Stimulated activated CD4-positive, alpha-beta T cell treated with anti-CD3 and anti-CD28 coated beads, TNF-alpha, amount 100 ng/mL, for 24 hours (primary cell): ENCODE measurements at places on chromosomes 1 and 21.

DNA sequence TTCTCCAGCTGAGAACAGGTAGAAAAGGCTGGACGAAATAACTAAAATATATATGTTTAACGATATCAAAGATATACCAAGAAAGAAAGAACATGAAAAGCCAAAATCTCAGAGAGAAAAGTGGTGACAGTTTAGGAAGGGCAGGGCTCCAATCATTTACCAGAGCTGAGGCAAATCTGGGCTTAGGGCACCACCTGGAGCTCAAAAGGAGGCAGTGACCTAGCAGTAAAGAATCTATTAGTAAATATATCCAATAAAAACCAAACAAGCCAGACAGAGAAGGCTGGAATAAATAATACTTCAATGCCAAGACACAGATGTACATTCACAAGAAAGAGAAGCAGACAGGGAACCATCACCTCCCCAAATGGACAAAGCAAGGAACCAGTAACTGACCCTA lies 43.5 kb downstream of the CHIA start:
- DNase-seq = peak; percentile 46

DNA sequence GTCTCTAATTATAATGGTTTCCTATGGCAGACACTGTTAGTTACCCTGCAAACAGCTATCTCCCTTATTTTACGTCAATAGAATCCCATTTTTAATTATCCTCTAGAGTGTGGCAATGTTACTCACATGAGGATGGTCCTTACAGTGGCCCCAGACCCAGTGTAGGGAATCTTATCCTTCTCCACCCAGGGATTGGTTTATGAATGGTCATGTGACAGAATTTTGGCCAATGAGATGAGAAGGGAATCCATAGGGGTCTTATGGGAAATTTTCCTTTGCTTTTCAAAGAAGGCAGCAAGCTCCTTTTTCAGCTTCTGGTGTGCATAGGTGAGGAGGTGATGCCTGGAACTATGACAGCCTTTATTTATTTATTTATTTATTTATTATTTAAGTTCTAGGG lies 59.0 kb upstream of the HUNK start:
- no peak for DNase-seq

DNA sequence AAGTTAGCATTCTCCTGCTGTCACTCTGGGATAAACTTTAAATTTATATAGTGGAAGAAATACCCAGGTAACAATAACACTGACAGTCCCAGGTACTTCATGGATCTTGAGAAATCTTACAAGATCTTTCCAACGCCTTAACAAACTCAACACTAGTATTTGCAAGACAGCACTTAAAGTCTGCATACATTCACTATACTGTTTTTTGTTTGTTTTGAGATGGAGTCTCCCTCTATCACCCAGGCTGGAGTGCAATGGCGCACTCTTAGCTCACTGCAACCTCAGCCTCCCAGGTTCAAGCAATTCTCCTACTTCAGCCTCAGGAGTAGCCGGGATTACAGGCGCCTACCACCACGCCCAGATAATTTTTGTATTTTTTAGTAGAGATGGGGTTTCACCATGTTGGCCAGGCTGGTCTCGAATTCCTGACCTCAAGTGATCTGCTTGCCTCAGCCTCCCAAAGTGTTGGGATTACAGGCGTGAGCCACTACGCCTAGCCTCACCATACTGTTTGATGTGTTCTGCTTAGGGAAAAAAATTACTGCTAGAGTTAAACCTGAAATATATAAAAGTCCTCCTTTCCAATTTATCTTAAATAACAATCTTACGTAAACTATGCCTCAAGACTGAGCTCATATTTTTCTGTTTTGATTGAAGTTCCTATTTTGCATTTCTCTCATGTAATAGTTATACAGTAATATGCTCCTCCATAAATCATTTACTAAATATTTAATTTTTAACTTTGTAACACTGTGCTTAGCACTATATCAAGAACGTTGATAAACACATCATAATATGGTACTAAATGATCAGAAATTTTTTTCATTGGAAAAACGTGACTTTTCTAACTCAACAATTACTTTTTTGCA lies 17.5 kb downstream of the EYA3 start:
- no peak for DNase-seq

GRCh38 chr1:110872745-110873720 lies at the start of gene CD53:
Gene CD53, plus strand, starts transcription at chr1:110873148. Its CDS starts 18,261 bp downstream, at chr1:110891409.
- no peak for DNase-seq

- no peak for DNase-seq
These were observed 41.3 kb downstream of the FHAD1 start for GRCh38 chr1:15288173-15288926.

- no peak for DNase-seq
These were observed 84.5 kb downstream of the PSMG1 start for GRCh38 chr21:39098696-39099200.

DNA sequence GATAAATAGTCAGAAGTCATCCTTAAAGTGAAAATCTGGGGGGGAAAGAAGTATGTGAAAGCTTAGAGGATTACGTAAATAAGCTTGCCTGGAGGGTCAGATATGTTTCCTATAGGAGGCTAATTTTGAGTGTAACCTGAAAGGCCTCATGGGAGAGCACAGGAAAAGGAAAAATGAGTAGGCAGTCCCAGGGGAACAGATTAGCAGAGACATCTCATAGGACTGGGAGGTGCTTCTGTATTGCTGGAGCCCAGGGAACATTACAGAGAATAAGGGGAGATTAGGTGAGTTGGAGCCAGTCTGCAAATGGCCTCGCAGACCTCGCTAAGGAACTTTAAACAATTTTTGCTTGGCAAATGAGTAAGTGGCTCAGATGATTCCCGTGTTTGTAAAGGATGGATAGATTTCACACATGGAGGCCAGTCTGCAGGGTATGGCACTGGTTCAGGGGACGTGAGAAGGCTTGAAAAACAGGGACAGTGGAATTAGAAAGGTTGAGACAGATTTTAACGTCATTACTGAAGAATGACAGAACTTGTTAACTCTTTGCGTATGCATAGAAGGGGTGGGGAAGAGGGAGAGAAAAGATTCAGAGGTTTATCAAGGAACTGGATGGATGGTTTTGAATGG lies 149.1 kb downstream of the GREM2 start:
- no peak for DNase-seq

DNA sequence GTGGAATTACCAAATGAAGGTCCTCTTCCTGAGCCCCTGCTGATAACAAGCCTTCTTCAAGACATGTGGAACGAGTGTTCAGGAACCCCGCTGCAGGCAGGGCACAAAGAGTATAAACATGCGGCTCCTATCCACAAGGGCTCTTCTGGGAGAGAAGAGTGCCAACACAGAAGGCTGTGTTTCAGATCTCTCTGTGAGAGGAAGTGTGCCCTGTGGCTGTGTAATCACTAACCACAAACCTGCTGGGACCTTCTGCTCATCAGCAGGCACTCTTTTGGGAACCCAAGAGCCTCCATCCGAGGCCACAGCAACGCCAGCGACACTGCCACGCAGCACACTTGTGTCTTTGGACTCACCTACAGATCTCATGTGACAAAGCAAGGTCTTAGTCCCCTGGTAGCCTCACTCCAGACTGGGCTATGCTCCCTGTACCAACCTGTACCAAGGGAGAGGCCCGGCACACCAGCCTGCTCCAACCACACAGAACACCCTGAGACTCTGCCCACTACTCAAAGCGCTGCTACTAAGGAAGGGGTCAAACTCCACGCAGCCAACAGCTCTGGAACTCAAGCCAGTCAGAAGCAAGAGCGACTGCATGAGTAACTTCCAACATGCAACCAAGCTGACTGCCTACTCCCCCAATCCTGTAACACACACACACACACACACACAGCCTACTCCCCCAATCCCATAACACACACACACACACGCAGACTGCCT lies 7.8 kb downstream of the PTTG1IP start:
- DNase-seq = no peak

- DNase-seq = no peak
These were observed 4.8 kb upstream of the CNTN2 start for GRCh38 chr1:205038132-205038786.

GRCh38 chr1:180002437-180002836 lies 47.8 kb downstream of the CEP350 start:
- no peak for DNase-seq

DNA sequence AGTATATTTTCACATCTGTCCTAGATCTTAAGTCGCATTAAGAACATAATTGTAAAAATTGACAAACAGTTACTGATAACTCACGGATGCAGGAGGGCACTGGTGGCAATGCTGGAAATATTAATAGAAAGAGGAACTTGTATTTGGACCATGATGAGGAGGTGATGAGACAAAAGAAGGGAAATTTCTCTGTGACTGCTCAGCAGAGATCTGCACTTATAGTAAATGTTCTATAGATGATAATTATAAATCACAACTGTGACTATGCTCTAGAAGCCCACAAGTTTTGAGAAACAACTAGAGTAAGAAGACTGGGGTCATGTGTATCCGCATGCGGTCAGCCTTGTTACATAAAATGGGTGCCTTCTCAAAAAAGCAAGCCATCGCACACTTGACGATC lies 8.7 kb upstream of the DUSP12 start:
- DNase-seq = no peak
